ENCODE measurements at places on chromosomes 7 and 10.

- DNase-seq = no peak
Measured at GRCh38 chr10:78337646-78338391, 304.2 kb downstream of the RPS24 start.

DNA sequence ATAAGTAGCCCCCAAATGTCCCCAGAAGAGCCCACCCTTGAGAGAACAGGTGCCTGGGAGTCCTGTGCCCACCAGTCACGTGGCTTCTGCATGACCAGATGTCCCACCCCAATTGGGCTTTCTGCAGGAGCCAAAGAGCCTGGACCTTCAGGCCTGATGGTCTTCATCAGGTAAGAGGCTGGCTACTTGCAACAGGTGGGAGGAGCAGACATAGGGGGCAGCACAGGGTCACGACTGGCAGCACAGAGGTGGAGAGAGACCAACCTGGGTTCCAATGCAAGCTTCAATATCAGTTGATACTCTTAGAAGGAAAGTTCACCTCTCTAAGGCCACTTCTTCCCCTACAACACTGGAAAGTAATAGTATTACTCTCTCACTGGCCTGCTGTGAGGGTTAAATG, 288.0 kb downstream of the ELMO1 start:
- DNase-seq = no peak

DNA sequence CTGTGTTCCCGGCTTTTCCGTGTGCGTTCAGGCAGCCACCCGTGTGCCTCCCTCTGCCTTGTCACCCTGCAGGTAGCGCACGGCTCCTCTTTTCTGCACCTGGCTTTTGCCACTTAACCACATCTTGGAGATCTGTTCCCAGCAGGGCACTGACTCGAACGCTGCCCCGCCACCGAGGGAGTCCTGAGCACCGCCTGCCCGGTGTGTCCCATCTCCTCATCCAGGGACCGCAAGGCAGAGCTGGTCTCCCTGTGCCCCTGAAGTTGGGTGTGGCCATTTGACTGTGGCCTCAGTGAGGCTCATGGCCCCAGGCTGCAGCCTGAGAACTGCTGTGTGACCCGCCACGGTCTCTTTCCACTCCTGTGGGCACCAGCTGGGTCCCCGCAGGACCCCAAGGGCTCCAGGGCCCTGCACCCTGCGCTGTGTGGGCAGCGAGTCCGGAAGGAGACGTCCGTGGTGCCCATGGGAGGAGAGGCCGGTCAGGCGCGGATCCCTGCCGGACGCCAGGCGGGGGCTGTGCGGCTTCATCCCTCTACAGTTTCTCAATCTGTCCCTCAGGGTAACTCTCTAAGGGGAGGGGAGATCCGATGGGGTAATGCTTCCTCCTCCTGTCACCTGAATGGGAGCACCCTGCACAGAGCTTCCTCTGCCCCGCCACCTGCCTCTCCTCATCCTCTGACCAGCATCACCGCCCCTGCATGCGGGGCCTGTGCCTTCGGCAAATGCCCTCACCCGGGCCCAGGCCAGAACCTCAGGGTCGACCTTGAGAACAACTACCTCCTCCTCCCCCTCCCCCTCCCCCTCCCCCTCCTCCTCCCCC, 1.8 kb upstream of the INTS1 start:
- no peak for DNase-seq

DNA sequence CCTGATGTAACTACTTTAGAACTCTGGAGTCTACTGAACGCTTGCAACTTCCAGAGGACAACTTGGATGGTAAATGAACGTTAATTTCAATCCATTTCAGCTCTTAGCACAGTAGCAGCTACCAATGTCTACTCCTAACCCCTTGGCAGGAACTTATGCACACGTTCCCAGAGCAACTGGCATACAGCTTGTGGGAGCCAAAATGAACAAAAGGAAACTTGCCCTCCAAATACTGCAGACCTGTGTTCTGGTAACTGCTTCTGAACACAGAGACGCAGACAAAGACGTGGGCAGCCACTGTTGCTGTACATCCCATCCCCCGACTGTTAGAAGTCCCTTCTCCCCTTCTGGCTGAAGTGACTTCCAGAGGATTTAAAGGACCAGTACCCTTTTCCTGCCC, 61.3 kb downstream of the XPNPEP1 start:
- no peak for DNase-seq

- no peak for DNase-seq
Measured at GRCh38 chr7:26868841-26869495, 4.6 kb upstream of the SKAP2 start.

DNA sequence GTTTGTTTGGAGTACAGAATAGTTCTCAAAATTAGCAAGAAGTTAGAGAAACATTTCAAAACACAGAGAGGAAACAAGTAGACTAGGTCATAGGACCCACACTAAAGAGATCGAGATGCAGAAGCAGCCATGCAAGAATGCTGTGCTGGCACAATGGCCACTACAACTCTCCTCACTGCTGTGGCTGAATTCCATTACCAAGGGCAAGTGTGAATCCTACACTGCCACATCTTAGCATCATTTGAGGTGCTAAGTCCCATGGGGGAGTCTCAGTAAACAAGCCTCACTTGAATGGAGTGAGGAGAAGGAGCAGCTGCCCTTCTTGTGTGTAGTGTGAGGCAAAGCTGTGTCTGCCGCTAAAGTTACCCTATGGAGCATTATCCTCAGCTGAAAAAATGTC, 56.7 kb downstream of the PCLO start:
- no peak for DNase-seq

GRCh38 chr7:44051611-44052220, 7.2 kb downstream of the DBNL start:
- DNase-seq = no peak

GRCh38 chr7:50751146-50751545, 31.6 kb downstream of the GRB10 start:
- no peak for DNase-seq

- DNase-seq = no peak
Measured at GRCh38 chr10:13820119-13820963, 233.6 kb downstream of the PRPF18 start.

- DNase-seq = no peak
Measured at GRCh38 chr10:70672165-70673042, at the start of gene ADAMTS14. Gene ADAMTS14 (plus strand): TSS chr10:70672506. CDS start chr10:70672803, 297 bp downstream.

DNA sequence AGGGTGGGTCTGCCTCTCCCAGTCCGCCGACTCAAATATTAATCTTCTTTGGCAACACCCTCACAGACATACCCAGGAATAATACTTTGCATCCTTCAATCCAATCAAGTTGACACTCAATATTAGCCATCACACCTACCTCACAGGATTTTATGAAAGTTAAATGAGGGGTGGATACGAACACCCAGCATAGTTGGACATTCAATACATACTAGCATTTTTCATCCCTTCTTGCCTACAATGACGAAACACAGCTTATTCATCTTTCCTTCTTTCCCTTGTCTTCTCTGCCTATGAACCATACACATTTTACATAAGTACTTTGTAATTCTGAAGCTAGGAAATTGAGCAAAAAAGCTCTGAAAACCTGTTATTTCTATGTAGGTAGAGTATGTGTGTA, 48.5 kb downstream of the EMX2 start:
- DNase-seq = no peak

DNA sequence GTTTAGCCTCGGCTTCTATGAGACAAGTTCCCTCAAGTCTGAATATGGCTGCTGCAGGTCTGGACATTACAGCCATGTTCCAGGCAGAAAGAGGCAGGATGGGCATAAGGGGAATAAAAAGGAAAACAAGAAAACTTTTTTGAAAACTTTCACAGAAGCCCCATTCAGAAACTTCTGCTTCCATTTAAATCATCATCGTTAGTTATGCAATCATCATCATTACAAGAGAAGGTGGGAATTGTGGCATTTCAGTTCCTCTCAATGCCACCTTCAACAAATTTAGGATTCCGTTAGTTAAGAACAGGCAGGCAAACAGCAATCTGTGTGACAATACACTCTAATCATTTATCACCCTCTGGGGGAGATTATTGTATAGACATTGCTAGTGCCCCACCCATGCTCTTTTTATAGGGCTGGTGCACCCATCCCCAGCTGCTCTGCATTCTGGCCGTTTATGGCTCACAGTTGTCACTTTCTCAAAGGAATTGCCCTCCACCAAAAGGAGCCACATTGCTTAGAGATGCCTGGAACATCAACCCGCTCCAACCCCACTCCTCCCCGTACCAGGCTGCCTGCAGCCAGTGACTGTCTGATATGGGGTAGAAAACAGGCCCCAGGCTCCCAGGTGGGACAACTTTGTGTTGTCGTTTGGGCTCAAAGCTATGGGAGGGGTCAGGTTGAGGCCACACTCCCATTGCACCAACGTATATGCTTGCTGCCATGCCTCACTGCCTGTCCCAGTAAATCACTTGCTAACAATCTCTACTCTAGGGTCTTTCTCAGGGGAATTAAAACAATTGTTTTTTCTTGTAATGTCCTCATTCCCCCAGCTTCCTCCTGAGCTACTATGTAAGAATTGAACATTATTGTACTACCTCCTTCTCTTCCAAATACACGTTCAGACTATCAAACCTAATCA, 24.2 kb downstream of the ITGB8 start:
- DNase-seq = no peak

All from esophagus squamous epithelium (tissue), 5 donors.